ENCODE measurements at places on chromosomes 5 and 9.

GRCh38 chr5:180251141-180251540, 40.7 kb downstream of the MAPK9 start:
- DNase-seq, result no peak

GRCh38 chr5:13866792-13867191, 77.7 kb downstream of the DNAH5 start:
- peak; percentile 46 for DNase-seq

DNA sequence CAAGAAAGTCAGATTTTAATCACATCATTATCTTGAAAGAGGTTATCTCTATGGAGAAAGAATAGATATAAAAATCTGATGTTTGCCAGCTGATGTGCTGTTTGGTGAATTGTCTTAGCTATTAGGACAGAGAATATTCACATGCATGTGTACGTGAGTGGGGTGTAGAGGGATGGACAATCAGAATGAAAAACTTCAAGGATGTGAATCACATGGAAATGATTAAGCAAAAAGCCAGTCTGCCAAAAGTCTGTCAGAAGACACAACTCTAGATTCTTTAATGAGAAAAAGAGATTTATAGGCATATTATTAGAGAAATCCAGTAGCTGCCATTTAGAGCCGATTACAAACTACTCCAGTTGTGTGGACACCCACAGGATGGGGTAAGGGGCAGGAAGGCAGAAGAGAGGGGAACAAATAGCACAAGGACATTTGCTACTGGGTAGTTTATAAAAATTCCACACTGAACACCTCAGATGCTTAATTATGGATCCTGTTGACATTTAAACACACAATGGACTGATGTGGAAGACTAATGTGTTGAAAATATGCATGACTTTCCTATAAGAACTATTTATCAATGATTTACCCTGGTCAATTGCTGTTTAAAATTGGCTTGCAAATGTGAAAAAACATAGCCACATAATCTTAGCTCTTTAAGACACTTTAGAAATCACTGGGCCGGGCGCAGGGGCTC, 127.4 kb downstream of the PTTG1 start:
- no peak for DNase-seq

- DNase-seq, result no peak
These were observed 31.1 kb downstream of the ATP6V0E1 start for GRCh38 chr5:173014671-173015070.

DNA sequence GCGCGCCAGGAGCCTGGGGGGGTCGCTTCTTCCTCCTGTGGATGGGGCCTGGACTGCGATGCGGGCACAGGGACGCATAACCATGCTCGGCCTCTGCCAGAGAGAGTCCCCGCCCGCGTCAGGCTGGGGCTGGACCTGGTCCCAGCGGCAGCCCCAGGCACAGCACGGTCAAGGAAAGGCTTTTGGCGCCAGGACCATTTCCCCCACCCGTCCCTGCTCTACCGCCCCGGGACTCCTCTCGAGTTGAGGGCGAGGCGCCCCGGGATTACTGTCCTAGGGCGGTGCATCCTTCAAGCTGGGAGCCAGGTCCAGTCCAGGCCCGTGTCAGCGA, 341 bp downstream of the MXD3 start:
- no peak for DNase-seq

All from NAMALWA (cell line).